ENCODE measurements at places on chromosomes 16 and 17. TPM values are rescaled to one million over a fixed set of nuclear protein-coding genes. Genes with fewer than 3 reads are reported as not detected.

DPEP1 gene
- total RNA-seq: 0.57 TPM

MPO gene
- total RNA-seq: not detected

LRRC46 gene
- not detected for total RNA-seq

PYY gene
- not detected for total RNA-seq

BMERB1 gene
- total RNA-seq: 19.8 TPM

ITPRIPL2 gene
- total RNA-seq: 41.9 TPM

STX1B gene
- total RNA-seq: 0.27 TPM

CLEC10A gene
- not detected for total RNA-seq

CA7 gene
- total RNA-seq: not detected

MYH13 gene
- not detected for total RNA-seq

CEP112 gene
- 15.3 TPM for total RNA-seq
